ENCODE measurements at places on chromosomes 16 and 17. TPM values are rescaled to one million over a fixed set of nuclear protein-coding genes. Genes with fewer than 3 reads are reported as not detected.

ABCA10 gene
- total RNA-seq = 10.0 TPM

GRCh38 chr17:69773081-69773480 is 301.9 kb upstream of the KCNJ16 start:
- no peak for DNase-seq

DNA sequence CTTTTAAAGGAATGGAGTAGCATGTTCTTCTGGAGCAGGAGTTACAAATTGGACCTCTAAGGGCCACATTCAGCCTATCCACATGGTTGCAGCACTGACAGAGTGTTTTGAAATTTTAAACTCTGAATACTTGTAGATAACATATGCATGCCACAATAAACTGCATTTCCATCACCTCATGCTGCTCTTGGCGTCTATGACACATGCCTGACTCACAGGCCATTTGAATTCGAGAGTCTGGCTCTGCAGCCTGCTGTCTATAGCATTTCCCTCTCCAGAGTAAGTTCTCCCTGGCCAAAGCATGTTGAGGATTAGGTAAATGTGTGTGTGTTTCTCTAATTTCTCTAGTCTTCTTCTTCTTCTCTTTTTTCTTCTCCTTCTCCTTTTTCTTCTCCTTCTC is 28.7 kb upstream of the MYOCD start:
- no peak for DNase-seq

DNA sequence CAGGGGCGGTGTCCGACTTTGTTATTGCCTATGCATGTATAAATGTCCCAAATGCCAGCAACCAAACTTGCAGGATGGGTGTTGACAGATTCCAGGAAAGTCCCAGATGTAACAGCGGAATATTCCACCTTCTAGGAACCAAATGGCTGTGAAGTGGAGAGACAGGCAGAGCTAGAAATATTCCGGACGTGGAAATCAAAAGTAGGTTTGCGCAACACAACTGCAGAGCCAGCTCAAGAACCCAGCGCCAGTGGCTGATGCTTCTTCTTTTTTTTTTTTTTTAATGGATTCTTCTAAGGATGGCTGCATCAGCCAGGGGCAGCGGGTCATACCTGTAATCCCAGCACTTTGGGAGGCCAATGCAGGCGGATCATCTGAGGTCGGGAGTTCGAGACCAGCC is 601.7 kb downstream of the MAF start:
- no peak for DNase-seq

Data from occipital lobe (tissue), 3 donors.